ENCODE measurements at places on chromosomes 5 and 9.
A peak's percentile ranks its signal among the peaks of the same experiment; 100 is the strongest.

DNA sequence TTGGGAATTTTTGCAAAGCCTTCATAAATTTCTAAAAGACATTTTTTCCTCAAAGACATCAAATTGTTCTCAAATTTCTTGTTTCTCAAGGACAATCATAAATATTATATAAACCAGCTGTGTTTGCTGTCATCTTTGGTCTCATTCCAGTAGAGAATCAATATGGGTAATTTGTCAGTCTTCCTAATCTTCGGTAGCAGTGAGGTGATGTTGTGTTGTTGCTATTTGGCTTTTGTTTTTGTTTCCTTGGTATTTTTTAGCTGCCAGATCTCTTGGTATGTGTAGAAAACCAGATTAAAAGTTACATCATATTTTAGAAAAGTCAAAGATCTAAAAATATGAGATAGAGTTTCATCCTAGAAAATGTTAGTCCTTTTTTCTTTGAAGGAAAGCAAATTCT, 87.5 kb downstream of the CAMK4 start:
- no peak for DNase-seq

- DNase-seq, result no peak
Measured at GRCh38 chr9:121871431-121872025, 220.1 kb downstream of the DAB2IP start.

GRCh38 chr5:93884254-93884653, 142.9 kb upstream of the POU5F2 start:
- DNase-seq, result no peak

- no peak for DNase-seq
Measured at GRCh38 chr9:5869315-5870019, 21.2 kb upstream of the MLANA start.

- peak; percentile 80 for DNase-seq
Measured at GRCh38 chr9:126704892-126705766, 91.4 kb downstream of the LMX1B start.

DNA sequence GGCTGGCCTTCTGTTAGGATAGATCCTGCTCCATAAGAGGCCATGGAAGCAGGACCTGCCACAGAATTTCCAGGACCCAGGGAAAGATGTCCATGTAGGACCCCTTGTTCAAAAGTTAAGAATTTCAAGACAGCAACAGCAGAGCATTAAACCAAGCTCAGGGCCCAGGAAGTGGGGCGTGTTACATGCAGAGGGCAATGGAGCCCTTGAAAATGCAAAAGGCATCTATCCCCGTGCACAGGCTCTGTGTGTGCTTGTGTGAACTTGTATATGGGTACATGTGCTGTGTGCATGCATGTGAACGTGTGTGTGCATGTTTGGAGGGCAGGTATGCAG, 14.4 kb upstream of the NKD2 start:
- no peak for DNase-seq

GRCh38 chr5:116438979-116439554, 135.6 kb downstream of the SEMA6A start:
- no peak for DNase-seq

DNA sequence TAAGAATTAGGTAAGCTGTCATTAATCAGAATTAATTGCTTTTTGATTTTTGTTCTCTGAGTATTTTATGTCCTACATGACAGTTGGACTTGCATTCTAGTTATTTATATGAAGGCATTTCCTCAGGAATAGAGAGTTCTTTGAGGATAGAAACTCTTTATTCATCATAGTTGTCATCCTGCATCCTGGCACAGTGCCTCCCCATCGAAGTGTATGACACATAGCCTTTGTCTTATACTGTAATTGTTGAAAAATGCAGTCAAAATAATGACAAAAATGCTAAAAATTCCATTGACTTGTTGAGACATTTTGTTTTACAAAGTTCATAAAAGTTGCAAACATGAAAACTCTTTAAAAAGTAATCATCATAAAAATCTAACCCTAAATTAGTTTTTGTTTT, 36.5 kb downstream of the CFAP95 start:
- DNase-seq, result no peak

- DNase-seq, result no peak
Measured at GRCh38 chr5:126178521-126178920, 244.7 kb upstream of the GRAMD2B start.

DNA sequence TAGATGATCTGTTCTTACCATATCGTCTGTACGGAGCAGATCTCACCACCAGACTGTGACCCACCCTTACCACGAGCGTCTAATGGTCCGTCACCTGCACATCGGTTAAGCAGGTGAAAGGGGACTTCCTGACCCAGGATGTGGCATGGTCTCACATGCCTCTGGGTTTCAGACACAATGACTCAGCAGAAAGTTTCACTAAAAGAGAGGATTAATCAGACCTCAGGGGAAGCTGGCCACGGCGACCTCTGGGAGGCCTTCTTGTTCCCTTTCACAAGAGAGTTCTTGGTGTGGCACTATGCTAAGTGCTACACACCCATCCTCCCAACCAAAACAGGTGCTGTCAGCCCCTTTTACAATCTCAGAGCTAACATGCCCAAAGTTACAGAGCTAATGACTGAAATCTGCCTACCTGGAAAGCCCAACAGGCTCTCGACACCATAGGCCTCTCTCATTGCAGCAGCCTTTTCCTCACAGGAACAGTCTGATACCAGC, 41.6 kb downstream of the ADAMTS12 start:
- no peak for DNase-seq

- no peak for DNase-seq
Measured at GRCh38 chr9:6739218-6739617, 18.6 kb upstream of the KDM4C start.

DNA sequence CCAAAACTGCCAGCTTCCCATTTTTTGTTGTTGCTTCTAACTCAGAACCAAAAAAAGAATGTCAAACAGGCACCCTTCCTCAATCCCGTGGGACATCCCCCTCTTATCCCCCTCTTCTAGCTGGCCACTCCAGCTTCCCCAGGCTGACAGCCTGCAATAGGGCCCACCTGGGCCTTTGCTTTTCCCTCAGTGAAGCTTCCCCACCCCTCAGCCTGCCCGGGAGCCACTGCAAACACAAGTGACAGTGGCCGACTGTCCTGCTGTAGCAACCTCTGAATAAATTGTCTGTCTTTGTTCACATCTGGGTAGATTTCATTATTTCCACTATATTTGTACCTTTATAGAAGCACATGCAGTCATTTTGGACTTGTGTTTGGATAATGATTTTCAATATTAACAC, 245.3 kb downstream of the GADD45G start:
- no peak for DNase-seq

DNA sequence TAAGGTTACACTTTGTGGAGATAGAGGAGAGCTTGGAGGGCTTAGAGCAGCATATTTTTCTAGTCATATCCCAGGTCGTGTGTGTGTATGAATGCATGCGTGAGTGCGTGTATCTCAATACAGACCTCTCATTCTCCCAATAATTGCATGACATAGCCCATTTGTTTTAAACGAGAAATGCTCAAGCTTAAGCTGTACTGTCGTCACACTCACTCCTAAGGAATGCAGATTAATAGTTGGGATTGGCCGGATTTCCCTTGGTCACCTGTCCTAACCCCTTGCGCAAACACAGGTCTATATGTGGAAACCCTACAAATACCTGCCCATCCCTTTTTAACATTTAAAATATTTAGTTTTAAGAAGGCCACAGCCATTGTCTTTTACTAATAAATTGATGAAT, 165.8 kb downstream of the SEMA5A start:
- no peak for DNase-seq

GRCh38 chr5:148687427-148687826, 33.1 kb upstream of the HTR4 start:
- no peak for DNase-seq

- DNase-seq, result no peak
Measured at GRCh38 chr9:90869361-90869760, 67.7 kb downstream of the SYK start.

DNA sequence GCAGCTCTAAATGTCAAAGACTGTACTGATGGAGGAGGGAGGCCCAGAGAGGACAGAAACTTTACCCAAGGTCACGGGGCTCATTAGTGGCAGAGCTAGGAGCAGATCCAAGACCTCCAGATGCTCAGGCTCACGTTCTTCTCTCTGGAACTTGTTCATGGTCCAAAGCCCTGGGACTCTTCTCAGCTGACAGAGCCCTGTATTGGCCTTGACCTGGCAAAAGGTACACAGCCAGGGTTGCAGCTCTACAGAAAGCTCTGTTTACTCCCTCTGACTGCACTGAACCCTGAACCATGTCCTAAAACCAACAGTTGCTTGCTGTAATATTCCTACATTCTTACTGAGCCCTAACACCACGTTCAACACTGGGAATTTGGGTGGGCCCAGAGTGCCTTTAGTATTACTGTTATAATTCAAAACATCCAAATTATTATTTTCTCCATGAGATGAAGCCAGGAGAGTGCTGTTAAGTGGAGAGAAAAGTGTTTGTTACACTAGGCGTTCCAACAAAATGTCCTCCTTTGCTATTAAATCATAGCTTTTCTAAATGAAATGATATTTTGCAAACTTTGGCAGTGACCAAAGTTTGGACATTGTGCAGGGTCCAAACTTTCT, 602.4 kb upstream of the CLINT1 start:
- no peak for DNase-seq

GRCh38 chr9:87564111-87564510, 66.4 kb downstream of the DAPK1 start:
- no peak for DNase-seq
